HAP-1 (cell line): ENCODE measurements at places on chromosomes 11 and 22.

GRCh38 chr22:46159212-46159611 lies 8.9 kb downstream of the PPARA start:
- no peak for DNase-seq

GRCh38 chr22:38966942-38967341 lies 9.5 kb downstream of the APOBEC3A start:
- DNase-seq: no peak

GRCh38 chr11:60164550-60165075 lies 18.3 kb downstream of the MS4A6A start:
- DNase-seq: no peak

GRCh38 chr11:123188508-123189165 lies 6.4 kb downstream of the CLMP start:
- DNase-seq: no peak

DNA sequence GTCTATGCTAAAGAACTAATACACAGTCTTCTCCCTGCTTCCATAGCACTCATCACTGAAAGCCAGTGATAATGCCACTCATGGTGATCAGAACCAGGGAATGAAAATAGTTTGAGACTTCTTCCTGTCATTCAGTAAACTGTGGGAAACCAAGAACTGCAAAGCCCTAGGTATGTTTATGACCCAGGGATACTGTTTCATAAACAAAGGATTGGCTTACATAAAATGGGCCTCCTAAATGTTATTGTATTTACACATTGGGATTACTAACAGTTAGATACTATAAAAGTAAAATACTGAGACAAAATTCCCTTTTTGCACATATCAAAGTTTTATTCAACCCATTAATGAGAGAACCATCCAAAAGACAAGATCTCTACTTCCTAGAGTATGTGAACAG lies 21.3 kb upstream of the CWF19L2 start:
- no peak for DNase-seq

DNA sequence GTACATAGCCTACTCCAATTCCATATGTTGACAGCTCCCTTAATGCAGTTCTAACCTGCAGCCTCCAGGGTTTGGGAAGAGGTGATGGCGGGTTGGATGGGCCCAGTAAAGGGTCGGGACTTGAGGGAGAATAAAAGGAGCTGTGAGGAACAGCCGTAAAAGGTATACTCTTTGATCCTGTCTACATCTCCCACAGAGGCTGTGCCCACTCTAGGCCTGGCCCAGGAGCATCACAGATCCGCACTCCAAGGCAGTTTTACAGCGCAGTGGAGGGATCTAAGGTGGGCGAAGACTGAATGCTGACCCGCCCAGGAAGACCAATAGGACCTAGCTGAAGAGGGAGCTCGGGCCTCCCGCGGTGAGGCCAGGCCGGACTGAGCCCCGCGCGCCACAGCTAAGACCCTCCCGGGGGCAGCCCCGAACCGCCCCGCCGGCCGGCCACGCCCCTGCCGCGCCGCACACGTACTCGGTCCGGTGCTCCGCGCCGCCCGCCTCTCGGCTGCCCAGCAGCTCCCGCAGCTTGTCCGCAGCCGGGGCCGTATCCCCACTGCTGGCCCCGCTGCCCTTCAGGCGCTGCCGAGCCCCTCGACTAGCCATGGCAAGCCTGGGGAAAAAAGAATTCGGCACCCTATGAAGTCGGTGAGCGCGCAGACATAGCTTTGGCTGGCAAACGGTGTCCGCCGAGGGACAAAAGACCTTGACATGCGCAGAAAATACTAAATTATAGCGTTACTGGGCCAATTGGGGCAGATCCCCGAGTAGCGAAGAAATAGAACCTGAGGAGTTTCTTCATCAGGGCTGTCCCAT lies at the start of gene ALG9:
Gene ALG9, minus strand, starts transcription at position 696 of the 807 bp plus-strand sequence. Its CDS starts 99 bp downstream, at position 597.
- peak; percentile 63 for DNase-seq

DNA sequence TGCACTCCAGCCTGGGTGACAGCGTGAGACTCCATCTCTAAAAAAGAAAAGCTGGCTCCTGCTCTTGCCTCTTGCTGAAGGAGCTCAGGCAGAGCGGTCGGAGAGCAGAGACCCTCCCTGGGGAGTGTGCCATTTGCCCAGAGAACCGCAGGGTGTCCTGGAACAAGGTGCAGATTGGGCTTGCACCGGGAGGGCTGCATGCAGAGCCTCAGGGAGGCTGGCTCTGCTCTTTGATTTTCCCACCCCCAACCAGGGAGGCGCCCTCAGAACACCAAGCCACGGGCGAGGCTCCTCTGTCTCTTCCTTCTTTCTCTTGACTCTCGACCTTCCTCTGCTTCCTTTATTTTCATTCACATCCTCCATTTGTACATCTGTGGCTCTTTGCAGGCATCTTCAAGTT lies 889.1 kb downstream of the OPCML start:
- no peak for DNase-seq

- no peak for DNase-seq
Measured at GRCh38 chr22:39940757-39941305, 19.4 kb upstream of the TMA7B start.

GRCh38 chr11:17021511-17021910 lies 7.3 kb upstream of the PLEKHA7 start:
- no peak for DNase-seq

DNA sequence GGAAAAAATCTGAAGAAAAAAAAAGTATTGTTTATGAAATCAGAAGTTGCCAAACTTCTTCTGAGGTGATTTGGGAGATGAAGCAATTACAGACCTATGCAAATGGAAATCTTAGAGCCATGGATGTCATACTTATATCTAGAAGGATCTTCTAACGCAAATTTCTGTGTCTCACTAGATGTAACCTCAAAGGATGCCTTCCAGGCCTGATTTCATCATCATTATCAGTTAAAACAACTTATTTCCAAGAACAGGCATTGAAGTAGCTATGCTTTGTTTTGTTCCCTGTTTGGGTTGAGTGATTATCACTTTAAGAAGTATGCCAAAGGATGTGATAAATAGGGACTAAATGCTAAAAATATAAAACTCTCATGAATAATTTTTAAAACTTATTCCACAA lies 43.9 kb upstream of the ANGPTL5 start:
- DNase-seq: no peak

DNA sequence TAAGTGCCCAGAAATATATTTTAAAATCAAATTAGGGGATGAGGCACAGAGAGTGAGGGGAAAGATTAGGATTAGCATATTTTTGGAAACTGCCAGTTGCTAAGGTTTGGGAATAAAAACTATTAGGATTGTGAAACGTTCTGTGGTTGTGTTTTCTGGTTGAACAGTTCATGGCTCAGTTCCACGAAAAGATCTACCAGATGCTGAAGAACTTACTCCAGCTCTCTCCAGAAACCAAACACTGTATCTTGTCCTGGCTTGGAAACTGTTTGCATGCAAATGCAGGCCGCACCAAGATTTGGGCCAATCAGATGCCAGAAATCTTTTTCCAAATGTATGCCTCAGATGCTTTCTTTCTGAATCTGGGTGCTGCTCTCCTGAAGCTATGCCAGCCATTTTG lies 15.3 kb downstream of the UBE4A start:
- DNase-seq: no peak

GRCh38 chr11:45454917-45455401 lies 168.8 kb upstream of the SYT13 start:
- DNase-seq: no peak

GRCh38 chr11:123718063-123718462 lies 23.4 kb downstream of the ZNF202 start:
- DNase-seq: no peak
